ENCODE measurements at places on chromosomes 11 and 22.

GRCh38 chr11:32290783-32291182, 144.6 kb downstream of the WT1 start:
- no peak for DNase-seq

DNA sequence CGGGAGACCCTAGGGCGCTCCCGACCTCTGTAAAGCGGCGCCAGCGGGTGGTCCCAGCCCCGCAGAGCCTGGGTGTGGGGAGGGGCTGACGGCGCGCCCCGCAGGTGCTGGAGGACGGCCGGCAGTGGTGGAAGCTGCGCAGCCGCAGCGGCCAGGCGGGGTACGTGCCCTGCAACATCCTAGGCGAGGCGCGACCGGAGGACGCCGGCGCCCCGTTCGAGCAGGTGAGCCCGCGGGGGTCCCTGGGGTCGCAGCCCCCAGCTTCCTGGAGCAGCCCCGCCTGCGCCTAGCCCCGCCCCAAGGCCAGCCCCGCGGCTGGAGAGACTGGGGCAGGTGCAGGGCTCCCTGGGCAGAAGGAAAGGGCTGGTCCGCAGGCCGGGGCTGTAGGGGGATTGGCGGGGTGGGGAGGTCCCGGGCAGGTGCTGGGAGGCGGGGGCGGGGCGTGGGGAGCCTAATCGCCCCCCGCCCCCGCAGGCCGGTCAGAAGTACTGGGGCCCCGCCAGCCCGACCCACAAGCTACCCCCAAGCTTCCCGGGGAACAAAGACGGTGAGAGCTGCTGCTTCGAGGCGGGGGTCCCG, 19.7 kb downstream of the EPS8L2 start:
- DNase-seq = no peak

DNA sequence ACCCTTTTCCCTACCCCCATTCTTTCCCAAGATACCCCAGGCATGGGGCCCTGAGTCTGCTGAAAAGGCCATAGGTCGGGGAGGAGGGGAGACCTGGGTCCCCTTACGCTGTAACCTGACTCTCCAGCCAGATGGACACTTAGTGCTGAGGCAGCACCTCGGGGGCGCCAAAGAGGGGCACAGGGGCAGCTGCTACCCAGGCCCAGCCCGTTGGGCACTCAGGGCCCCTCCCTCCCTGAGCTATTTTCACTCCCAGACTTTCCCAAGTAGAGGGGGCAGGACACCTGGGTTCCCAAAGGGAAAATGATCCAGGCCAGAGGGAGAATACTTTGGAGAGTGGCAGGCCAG, 933 bp downstream of the ACTN3 start:
- no peak for DNase-seq

- DNase-seq = no peak
Observed at GRCh38 chr11:134642206-134642605, 230.2 kb upstream of the B3GAT1 start.

- DNase-seq = no peak
Observed at GRCh38 chr11:35488117-35488516, 37.3 kb downstream of the PAMR1 start.

All from stimulated activated CD4-positive, alpha-beta T cell treated with anti-CD3 and anti-CD28 coated beads, Interleukin-4, amount 100 ng/mL, for 4 hours (primary cell).